ENCODE measurements at places on chromosomes 6 and 20. TPM values are rescaled to one million over a fixed set of nuclear protein-coding genes. Genes with fewer than 3 reads are reported as not detected.

NFATC2 gene
- total RNA-seq: 2.1 TPM

PSMB8 gene
- total RNA-seq: 67.2 TPM

PKIG gene
- 172 TPM for total RNA-seq

SGK2 gene
- under 0.01 TPM for total RNA-seq

SYCP2 gene
- total RNA-seq: 0.49 TPM
